ENCODE measurements at places on chromosomes 2 and 18. TPM values are rescaled to one million over a fixed set of nuclear protein-coding genes. Genes with fewer than 3 reads are reported as not detected.
A peak's percentile ranks its signal among the peaks of the same experiment; 100 is the strongest.

GRCh38 chr2:98948956-98949739, 13.1 kb upstream of the CRACDL start:
- no peaks in the 10 kb centered on the region for H3K4me1 ChIP-seq
- no peaks in the 10 kb centered on the region for H3K36me3 ChIP-seq
- no peak overlapping the region for H3K4me3 ChIP-seq
- DNase-seq, result no peak
- H3K27me3 ChIP-seq, result peaks cover 9% of the 10 kb centered on the region

GRCh38 chr18:22483407-22483806, 65.7 kb upstream of the CTAGE1 start:
- no peak overlapping the region for H3K27ac ChIP-seq
- H3K4me3 ChIP-seq, result no peak overlapping the region
- no peaks in the 10 kb centered on the region for H3K36me3 ChIP-seq
- H3K27me3 ChIP-seq, result no peaks in the 10 kb centered on the region
- no peak for DNase-seq

DNA sequence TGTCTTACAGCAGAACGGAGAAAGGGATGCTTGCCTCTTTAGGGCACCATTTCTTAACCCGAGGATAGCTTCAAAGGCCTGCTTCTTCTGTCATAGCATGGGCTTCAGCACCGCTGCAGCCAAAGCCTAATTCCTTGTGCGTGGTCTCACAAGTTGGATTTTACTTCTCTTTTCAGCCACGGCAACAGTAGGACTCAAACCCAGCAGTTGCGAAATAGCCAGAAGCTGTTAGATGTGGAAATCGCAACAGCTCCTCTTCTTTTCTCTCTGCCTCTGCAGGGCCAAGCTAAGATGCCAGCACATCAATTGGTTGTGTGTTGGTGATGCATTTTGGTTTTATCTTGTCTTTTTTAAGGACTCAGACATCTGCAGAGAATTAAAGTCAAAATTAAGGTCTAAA, 3.1 kb downstream of the NRXN1 start:
- H3K4me3 ChIP-seq, result no peak overlapping the region
- DNase-seq, result peak; percentile 23
- no peaks in the 10 kb centered on the region for H3K4me1 ChIP-seq
- H3K27ac ChIP-seq, result no peak overlapping the region

DNA sequence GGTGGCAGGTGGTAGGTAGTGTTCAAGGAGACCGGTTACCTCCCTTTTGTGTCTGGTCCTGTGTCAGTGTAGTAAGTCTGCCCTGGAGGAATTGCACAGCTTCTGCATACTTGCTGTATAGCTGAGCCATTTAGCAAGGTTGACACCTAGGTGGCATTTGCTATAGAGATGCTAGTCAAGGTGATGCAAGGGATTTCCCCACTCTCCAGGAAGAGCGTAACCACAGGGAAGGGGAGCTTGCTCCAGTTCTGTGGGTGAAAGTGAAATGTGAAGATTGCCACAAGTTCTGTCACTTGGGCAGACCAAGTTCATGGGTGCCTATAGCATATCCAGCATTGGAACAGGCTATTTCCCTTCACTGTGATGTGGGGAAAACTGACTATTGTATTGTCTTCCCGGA, 28.1 kb downstream of the NAT8 start:
- H3K27ac ChIP-seq, result no peak overlapping the region
- no peaks in the 10 kb centered on the region for H3K27me3 ChIP-seq
- no peak for DNase-seq
- no peaks in the 10 kb centered on the region for H3K36me3 ChIP-seq

- no peak overlapping the region for H3K27ac ChIP-seq
- no peak for DNase-seq
- no peaks in the 10 kb centered on the region for H3K36me3 ChIP-seq
- H3K4me1 ChIP-seq, result peaks cover 11% of the 10 kb centered on the region
- H3K4me3 ChIP-seq, result no peak overlapping the region
Observed at GRCh38 chr2:190311893-190312634, 7.6 kb downstream of the HIBCH start.

DNA sequence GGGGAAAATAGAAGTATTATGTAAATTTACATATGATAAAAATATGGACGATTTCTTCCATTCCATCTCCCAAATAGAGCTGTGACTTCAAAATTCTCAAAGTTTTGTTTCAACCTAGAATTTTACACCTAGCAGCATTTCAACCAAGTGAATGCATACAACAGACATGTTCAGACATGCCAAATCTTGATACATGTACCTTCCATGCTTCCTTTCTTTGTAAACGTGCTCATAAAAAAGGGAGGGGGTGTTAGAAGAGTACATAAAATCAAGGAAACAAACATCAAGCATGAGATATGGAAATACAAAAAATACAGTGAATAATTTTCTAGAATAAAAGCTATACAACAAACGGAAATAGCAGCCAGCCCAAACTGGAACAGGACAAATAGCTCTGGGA, 974.2 kb downstream of the ERBB4 start:
- no peak for DNase-seq
- no peaks in the 10 kb centered on the region for H3K27me3 ChIP-seq
- no peak overlapping the region for H3K4me3 ChIP-seq
- no peaks in the 10 kb centered on the region for H3K4me1 ChIP-seq

DNA sequence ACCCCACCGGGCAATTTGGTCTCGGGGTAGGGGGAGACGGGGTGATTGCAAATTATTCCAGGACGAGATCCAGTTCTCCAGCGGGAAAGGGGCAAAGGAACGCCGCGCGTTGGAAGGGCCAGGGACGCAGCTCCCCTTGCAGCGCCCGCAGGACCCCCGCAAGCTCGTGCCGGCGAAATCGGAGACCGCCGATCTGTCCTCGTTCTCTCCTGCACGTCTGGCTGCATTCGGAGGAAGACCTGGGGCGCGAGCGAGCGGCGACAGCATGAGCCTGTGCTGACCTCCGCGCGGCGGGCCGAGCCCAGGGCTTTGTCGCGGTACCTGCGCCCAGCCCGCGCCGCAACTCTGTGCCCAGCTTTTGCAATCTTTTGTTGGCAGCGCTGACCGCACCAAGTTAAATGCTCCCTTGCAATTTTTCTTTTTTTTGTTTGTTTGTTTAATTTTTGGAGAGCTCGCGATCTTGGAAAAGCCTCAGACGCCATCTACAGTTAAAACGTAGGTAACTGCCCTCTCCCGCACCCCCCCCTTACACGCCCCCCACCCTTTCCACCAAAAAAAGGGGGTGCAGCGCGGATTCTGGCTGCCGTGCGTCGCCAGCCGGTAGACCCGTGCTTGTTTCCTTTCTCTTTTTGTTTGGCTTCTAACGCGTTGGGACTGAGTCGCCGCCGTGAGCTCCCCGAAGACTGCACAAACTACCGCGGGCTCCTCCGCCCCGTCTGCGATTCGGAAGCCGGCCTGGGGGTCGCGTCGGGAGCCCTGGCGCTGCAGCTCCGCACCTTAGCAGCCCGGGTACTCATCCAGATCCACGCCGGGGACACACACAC, 667 bp downstream of the TRIB2 start:
- no peaks in the 10 kb centered on the region for H3K36me3 ChIP-seq
- peak overlapping the region; percentile 99 for H3K4me3 ChIP-seq
- DNase-seq, result peak; percentile 70
- no peaks in the 10 kb centered on the region for H3K27me3 ChIP-seq
- peak overlapping the region; percentile 83 for H3K27ac ChIP-seq
- H3K4me1 ChIP-seq, result peaks cover 27% of the 10 kb centered on the region

DNA sequence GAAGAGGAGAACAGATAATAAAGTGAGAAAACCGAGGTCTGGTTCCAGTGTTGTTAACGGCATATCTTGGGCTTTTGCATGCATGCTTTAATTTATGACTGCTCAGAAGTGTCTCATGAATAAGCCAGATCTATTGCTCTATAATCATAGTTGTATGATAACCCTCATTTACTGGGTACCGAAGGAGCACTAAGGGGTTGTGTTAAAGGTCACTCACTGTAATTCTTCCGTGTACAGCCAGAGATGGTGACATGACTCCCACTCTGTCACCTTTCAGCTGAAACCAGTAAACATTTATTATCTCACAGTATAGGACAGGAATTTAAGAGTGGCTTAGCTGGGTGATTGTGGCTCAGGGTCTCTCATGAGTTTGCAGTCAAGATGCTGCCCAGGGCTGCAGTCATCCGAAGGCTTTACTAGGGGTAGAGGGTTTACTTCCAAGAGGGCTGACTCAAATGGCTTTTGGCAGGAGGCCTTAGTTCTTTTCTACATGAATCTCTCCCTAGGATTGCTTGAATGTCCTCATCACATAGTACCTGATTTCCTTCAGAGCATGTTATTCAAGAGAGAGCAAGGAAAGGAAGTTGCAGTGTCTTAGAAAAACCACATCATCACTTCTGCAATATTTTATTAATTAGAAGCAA, 107.0 kb downstream of the NAB1 start:
- H3K4me3 ChIP-seq, result no peak overlapping the region
- H3K27ac ChIP-seq, result no peak overlapping the region
- H3K27me3 ChIP-seq, result no peaks in the 10 kb centered on the region
- no peaks in the 10 kb centered on the region for H3K4me1 ChIP-seq
- no peaks in the 10 kb centered on the region for H3K36me3 ChIP-seq

GRCh38 chr18:56709463-56709862, 58.3 kb downstream of the WDR7 start:
- no peaks in the 10 kb centered on the region for H3K36me3 ChIP-seq
- peak; percentile 56 for DNase-seq
- H3K4me3 ChIP-seq, result no peak overlapping the region

DNA sequence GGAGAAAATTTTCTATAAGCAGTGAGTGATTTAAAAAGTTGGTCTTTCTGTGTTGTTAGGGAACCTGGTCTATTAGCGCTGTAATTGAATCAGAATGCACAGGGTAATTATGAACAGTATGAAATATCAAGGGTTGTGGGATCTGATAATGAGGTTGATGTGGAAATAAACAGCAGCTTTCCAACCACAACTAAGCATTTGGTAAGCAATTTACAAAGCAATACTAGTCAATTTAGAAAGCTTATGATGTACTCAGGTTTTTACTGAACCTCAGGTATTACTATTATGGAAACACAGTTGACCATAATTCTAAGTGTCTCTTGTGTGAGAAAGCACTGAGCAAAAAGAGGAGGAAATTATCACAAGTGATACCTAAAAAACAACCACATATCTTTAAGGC, 11.0 kb upstream of the SMCHD1 start:
- H3K4me1 ChIP-seq, result no peaks in the 10 kb centered on the region
- H3K27ac ChIP-seq, result no peak overlapping the region
- no peaks in the 10 kb centered on the region for H3K36me3 ChIP-seq
- peaks cover 4% of the 10 kb centered on the region for H3K27me3 ChIP-seq

DNA sequence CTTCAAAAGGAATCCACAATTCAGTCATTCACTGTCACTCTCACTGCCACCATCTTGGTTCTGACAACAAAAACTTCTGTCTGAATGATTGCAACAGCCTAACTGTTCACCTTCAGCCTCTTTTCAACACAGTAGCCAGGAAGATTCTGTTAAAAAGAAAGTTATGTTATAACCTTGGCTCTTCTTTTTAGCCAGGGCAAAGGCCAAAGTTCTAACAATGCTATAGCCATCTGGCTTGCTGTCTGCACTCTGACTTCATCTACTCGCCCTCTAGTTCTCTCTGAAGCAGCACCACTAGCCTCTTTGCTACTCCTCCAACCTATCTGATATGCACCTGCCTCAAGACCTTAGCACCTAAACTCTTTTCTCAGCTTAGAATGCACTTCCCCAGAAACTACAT, 158.5 kb downstream of the ZNF385B start:
- no peaks in the 10 kb centered on the region for H3K27me3 ChIP-seq
- no peaks in the 10 kb centered on the region for H3K36me3 ChIP-seq
- no peak for DNase-seq
- H3K4me3 ChIP-seq, result no peak overlapping the region
- no peak overlapping the region for H3K27ac ChIP-seq

GRCh38 chr2:160207271-160207670, 7.2 kb upstream of the ITGB6 start:
- H3K27ac ChIP-seq, result peak overlapping the region; percentile 89
- peaks cover 25% of the 10 kb centered on the region for H3K4me1 ChIP-seq
- H3K27me3 ChIP-seq, result no peaks in the 10 kb centered on the region

DNA sequence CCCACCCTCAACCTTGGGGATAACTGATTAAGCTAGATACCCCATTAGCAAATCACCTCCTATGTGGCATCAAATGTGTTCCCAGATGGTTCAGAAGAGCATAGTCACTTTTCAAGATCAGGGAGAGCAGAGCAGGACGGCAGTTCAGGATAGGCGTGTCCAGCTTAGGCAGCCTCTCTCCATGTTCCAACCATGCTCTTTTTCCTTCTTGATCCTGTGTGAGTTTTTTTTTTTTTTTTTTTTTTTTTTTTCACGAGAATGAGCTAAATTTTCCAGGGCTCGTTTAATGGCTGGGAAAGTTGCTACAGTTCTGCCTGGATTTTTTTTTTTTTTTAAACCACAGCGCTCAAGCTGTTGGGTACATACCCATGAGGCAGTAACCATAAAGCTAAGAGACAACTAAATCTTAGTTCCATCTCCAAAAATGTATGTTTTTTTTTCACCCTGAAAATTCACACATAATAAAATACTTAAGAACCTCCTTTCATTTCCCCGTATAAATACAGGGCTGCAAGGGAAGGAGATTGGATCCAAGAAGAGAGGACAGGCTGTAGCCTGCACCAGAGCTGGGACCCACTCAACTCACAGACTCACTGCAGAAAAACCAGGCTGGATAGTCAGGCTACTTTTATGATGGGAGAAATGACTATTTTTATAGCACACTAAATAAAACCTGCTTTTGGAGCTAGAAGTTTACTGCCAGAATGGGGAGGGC, 244.3 kb downstream of the SETBP1 start:
- no peak overlapping the region for H3K4me3 ChIP-seq
- peaks cover 4% of the 10 kb centered on the region for H3K4me1 ChIP-seq
- H3K36me3 ChIP-seq, result no peaks in the 10 kb centered on the region
- H3K27me3 ChIP-seq, result no peaks in the 10 kb centered on the region

DNA sequence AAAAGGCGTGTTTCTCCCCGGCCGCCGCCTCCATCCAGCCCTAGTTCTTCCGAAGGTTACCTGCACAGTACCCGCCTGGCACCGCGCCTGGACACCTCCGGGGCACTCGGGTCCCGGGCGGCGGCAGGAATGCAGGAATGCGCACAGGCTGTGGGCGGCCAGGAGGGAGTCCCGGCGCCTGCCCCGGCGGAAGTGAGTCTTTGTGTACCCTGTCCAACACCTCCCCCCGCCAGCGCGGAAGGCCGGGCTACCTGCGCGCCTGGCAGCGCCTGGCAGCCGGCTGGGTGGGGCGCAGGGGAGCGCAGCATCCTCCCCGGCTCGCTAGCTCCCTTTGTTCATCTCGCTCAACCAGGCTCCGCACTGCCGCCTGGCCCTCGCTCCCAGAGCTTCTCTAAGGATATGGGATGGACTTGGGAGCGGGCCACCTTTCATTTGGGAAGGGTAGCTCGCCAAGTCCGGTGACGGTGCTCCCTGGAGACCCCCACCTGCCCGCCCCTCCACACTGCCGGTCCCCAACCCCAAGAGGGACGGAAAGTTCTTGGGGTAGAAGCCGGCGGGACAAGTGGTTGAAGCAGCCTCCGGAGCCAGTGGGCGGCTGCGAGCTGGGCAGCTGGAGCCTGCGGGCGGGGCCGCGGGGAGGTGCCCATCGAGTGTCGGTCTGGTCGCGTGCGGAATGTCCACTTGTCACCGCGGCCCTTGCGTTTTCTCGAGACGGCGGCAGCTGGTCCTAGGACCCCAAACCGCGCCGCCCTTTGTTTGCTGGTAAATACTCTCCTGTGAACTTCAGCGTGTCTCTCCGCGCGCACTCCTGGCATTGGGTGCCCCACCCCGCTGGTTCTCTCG, 1.2 kb upstream of the ST6GAL2 start:
- peak; percentile 60 for DNase-seq
- H3K4me1 ChIP-seq, result peaks cover 5% of the 10 kb centered on the region
- peaks cover 61% of the 10 kb centered on the region for H3K27me3 ChIP-seq

The LIPG gene
- 75.2 TPM for total RNA-seq

The CTDP1 gene
- total RNA-seq, result 13.8 TPM

The RAD51AP2 gene
- 0.24 TPM for total RNA-seq

The MAP3K19 gene
- total RNA-seq, result 1.1 TPM

The NTSR2 gene
- total RNA-seq, result not detected

The GPC1 gene
- 71.4 TPM for total RNA-seq

The SETBP1 gene
- 21.1 TPM for total RNA-seq

The TACR1 gene
- 0.28 TPM for total RNA-seq

The MYL12B gene
- 519 TPM for total RNA-seq

The C1QL2 gene
- 4.9 TPM for total RNA-seq

The CROCC2 gene
- total RNA-seq, result 0.10 TPM
